ENCODE measurements at places on chromosomes 11 and 22.
A peak's percentile ranks its signal among the peaks of the same experiment; 100 is the strongest.

DNA sequence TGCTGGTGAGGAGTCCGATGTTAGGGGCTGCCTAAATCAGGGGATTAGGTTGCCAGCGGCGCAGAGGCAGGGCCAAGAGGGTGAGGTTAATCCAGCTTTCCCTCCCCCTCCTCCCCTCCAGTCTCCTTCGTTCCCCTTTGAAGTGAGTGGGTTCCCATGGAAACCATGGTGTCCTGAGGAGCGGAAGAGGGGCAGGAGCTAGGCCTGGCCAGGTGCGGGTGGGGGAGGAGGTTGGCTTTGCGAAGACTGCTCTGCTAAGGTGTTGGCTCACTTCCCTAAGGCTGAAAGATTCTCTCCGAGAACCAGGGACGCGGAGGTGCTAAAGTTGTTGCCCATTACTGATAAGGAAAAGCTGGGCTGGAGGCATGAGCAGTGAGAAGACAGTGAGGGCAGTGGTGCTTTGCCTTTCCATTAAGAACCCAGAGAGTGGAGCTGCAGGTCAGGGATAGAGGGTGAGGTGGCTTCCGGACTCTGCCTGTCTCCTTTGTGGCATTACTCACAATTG lies 124.6 kb downstream of the FEZ1 start:
- DNase-seq = no peak

- no peak for DNase-seq
Observed at GRCh38 chr11:77791301-77791700, 29.2 kb downstream of the RSF1 start.

- no peak for DNase-seq
Observed at GRCh38 chr11:7467652-7468051, 17.7 kb upstream of the OLFML1 start.

GRCh38 chr11:87139475-87139874 lies 101.7 kb downstream of the TMEM135 start:
- DNase-seq = no peak

DNA sequence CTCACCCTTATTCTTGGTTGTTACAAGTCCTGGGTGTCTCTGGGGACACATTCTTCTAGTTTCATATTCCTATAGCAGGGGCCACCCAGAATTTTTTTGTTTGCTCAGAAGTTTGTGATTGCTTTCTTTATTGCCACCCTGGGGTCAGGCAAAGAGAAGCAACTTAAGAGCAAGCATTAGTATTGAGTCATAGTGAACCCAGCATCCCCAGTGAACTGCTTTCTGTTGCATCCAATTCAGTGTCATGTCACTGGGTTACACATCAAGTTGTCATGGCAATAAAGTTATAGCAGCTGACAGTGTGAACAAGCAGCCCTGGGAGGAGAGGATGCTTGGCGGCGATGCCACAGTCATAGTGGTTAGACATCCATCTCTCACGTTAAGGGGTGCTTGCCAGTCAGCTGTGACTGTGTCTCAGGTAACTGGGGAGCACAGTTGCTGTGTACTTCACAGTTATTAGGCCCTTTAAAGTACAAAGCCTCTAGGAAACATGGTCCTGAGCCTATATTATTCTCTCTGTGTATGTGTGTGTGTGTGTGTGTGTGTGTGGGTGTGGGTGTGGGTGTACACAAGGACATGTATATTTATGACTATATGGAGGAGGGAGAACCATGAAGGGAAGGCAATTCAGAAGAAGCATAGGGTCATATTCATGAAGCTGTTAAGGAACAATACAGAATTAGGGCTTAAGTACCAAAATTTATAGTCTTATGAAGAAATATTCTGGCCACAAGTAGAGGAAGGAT lies 52.5 kb downstream of the TRIM44 start:
- no peak for DNase-seq

GRCh38 chr22:29330753-29331152 lies 15.3 kb upstream of the RASL10A start:
- no peak for DNase-seq

DNA sequence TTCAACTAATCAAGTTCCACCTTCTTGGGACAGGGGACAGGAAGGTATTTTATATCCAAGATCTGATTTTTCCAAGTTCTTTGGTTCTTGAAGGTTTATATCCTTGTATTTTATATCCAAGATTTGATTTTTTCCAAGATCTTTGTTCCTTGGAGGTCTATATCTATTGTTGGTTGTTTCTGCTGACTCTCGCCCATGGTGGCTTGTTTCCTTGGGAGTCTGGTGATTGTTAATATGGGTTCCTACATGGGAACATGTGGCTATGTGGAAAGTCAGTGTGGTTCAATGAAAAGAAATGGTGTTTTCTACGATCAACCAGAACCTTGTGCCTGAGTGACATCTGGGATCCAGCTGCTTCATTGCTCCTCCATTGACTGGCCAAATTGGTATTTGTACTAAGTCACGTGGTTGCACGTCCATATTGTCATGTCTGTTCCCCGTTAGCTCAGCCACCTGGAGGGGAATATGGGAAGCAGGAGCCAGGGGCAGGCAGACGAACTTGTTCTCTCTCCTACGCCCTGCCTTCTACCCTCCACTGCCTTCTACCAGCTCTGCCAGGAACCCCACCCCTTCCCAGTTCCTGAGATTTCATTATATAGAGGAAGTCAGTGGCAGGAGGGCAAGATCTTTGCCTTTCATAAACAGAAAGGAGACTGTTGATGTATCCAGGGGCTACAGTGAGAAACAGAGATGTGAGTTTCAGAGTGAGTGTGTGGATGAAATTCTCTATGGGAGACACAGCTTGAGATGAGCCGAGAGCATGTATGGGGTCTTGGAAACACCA lies 11.1 kb upstream of the CSF2RB start:
- no peak for DNase-seq

- DNase-seq = no peak
Observed at GRCh38 chr11:69411257-69411924, 70.1 kb upstream of the LINC01488 start.

DNA sequence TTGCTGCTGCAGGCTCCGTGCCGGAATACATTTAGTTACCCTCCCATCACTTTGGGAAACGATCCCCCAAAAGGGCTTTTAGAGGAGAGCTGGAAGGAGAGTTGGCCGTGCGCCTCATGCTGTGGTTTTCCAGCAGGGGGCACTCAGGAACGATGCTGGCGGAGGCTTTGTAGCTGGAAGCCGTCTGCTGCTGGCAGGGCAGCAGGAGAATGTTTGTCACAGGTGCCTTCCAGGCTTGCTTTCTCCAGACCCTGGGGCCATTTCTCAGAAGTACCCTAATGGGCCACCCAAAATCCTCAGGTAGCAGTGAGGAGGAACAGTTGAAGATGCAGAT lies 30.0 kb upstream of the CABP7 start:
- DNase-seq = no peak

DNA sequence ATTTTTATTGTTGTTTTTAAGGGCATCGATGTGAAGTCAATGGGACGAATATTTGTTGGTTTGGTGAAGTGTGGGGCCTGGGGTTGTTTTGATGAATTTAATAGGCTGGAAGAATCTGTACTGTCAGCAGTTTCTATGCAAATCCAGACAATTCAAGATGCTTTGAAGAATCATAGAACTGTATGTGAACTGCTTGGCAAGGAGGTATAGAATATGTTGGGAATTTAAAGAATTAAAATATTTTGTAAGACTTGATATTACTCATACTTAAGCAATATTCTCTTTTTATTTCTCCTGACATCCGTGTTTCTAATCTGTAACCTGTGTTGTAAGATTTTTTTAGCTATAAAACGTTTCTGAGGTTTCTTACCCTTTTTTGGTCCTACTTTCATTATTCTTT lies 61.6 kb downstream of the DYNC2H1 start:
- no peak for DNase-seq

GRCh38 chr11:128733440-128734102 lies 39.7 kb downstream of the FLI1 start:
- DNase-seq = no peak

DNA sequence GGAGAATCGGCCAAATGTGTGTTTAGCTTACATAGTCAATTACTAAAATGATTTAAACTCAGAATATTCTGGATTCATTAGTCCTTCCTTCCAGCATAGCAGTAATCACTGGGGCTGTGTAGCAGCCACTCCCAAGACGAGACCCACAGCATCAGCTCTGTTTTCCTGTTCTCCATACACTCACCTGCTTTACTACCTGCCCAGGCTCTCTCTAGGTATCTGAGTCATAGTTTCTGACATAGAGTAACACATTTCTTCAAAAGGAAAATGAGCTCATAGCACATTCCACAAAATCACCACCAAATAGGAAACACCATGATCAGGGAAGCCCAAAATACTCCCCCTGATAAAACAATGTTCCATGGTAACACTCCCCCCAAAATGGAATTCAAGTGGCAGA lies 22.9 kb downstream of the MORC2 start:
- no peak for DNase-seq

DNA sequence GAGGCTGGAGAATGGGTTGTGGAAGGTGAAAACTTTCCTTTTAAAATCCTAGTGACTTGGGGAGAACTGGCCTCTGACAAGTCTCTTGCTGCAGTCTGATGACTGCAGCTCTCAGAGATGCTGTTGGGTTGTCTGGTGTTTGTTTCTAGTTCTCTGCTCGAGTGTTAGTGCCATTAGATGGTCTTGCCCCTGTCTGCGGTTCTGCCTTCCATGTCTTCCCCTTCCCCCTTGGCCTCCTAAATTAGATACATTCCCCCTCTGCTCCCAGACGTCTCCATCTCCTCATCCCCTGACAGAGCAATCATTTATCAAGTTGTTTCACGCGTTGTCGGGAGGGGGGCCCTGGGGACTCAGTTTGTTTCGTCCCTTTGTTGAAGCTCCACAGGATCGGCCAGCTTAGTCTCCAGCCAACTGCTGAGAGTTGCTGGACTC lies 67.7 kb downstream of the CECR2 start:
- DNase-seq = no peak

DNA sequence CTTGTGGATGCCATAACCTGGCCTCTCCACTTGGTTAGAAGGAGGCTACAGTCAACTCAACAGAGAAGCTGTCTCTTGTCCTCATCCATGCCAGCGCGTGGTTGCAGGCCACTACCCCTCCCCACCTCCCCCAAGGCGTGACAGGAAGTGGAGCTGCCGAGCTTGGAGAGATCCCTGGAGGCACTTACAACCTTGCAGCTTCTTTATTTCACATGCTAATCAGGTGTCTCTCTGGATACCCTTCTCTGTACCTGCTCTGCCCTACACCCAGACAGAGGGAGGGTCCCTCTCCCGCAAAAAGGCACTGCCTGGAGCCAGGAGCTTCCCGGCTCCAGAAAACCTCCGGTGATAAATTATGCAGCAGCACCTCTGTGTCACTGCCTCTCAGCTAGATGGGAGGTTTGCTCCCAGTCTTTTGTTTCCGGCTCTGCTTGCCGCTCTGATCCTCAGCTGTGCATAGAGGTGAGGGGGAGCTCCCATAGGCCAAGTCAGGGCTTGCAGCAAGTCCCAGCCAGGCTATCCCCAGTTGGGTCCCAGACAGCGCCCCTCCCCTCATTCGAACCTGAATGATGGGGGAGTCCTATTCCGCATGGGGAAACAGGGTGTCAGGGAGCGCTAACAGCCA lies 5.7 kb downstream of the LRP4 start:
- DNase-seq = no peak

- DNase-seq = peak; percentile 89
Observed at GRCh38 chr22:50185375-50186087, at the start of gene TRABD. Gene TRABD (plus strand): TSS chr22:50185913. CDS start chr22:50193061, 7,148 bp downstream.

DNA sequence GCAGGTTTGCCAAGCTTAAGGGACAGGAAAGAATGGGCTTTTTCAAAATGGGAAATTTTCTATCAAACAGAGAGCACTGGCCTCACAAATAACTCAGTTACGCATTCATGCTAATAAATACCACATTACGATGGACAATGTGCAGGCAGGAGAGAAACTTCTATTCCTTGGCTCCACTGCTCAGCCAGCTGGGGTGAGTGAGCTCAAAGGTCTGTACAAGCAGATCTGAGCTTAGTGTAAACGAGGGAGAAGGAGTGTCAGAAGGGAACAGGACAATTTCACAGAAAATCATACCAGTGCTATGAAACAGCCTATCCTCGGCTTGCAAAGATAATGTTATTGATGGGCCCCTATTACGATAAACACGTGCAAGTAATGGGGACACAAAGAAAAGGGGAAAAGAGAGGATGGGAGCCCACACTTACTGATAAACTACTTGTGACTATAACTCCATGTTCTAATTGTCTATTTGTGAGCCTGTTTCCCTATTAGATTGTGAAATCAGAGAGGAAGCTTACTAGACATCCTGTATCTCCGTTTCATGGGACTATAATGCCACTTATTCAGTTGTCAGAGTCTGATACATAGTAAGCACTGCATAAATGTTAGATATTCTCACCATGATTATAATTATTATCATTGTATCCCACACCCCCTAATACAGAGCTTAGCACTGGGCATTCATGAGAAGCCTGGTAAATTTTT lies 46.3 kb downstream of the AMOTL1 start:
- DNase-seq = no peak

GRCh38 chr11:27820249-27820648 lies 120.0 kb upstream of the BDNF start:
- DNase-seq = no peak

DNA sequence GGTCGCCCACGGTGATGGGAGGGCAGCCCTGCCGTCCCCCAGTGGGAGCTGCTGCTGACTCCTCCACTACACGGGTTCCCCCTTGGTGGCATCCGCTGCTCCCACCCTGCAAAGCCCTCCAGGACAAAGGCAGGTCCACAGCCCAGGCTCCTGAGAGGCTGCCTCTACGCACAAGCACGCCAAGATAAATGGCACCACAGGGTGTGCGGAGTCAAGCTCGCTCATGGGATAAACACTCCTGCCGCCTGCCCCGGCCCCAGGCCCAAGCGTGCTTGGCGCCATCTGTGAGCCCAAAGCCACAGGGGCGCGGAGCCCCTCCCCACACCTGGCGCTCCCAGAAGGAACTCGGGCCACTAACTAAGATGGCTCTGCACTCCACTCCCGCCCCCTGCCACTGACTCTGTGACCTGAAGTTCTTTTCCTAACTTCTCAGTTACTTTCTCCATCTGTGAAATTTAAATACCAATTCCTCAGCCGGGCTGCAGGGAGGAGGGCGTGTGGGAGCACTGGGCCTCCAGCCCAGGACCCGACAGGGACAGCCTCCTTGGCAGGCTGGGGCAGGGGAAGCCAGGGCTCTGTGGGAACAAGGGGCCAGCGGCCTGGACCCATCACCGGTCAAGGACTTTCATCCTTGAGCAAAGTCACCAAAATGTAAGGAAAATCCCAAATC lies 14.9 kb downstream of the EHD1 start:
- no peak for DNase-seq

Data from NCI-H1048 (cell line).